ENCODE measurements at places on chromosomes 1 and 21.

GRCh38 chr1:6614019-6614928 is 743 bp downstream of the PHF13 start:
- DNase-seq: peak; percentile 61

DNA sequence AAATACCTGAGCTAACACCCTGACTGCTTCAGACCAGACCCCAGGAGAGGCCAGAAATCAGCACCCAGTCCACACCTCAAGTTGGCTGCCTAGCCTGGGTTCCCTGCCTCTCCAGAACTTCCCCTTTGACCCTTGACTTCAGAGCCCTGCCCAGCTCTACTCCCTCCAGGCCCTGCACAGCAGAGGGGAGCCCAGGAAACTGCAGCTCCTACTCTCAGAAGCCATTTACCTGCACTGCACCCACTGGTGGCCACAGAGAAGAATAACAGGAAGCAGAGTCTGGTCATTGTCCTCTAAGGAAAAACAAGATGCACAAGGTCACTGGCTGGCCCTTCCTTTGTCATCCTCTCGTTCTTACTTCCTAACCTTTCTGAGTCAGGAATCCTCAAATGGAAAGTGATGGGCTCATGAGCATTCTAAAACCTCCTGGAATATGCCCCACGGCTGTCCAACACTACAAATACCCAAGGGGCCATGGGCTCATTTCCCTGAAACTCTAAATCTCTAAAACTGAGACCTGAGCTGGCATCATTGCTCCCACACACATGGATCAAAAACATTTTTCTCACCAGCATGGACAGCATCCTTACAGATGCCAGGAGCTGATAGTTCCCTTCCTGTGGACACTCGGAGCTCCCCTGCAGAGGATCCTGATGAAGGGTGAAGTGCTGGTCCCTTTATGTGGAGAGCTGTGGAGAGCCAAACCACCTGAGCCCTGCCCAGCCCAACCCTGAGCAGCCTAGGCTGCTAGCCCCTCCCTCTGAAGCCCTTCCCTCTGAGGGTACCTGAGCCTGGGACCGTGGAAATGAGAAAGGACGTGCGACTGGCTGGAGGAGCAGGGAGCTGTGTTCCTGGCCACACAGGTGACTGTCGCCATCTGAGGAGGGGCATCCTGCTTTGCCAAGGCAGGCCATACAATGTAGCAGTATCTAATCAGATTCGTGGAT is at the start of gene ITLN2:
TSS of gene ITLN2 (minus strand) at position 652 of the 947 bp plus-strand sequence. CDS start at position 584, 68 bp downstream.
- no peak for DNase-seq

- DNase-seq: no peak
These were observed 24.9 kb upstream of the ETS2 start for GRCh38 chr21:38780879-38781278.

DNA sequence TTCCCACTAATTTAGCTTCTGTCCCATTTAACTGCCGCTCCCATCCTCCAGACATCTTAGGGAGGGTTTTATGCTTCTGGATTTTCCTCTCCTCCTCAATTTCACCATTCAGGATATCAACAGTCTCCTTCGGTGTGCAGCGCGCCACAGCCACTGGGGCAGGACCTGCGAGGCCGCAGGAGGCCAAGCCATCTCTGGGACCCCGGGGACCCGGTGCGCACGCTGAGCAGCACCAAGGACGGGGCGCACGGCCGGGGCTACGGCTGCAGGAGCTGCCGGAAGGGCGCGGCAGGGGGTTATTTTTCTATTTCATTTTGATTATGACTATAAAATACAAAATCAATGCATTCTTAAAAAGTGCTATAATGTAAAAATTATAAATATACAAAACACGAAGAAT is 1238.4 kb upstream of the NCAM2 start:
- DNase-seq: no peak

- no peak for DNase-seq
These were observed 18.1 kb downstream of the SAMSN1 start for GRCh38 chr21:14527696-14528652.
